ENCODE measurements at places on chromosomes 1 and 21.

DNA sequence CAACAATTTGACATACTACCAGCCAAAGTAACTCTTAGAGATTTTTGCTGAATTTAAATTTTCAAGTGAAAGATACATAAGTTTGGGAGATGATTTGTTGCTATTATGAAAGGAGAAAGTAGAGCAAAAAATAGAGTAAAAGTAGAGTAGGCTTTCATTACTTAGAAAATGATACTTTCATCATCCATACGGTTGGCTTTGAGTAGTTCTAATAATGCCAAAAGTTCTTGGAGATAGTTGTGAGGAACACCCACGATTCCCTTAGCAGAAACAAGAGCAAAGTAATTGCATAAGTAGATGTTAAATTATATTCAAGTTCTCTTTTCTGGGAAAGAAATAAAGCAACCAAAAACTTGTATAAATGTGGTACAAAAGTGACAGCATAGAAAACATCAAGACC lies 95.0 kb upstream of the VAV3 start:
- DNase-seq: no peak

- no peak for DNase-seq
Observed at GRCh38 chr21:39484711-39485276, 33.0 kb downstream of the SH3BGR start.

DNA sequence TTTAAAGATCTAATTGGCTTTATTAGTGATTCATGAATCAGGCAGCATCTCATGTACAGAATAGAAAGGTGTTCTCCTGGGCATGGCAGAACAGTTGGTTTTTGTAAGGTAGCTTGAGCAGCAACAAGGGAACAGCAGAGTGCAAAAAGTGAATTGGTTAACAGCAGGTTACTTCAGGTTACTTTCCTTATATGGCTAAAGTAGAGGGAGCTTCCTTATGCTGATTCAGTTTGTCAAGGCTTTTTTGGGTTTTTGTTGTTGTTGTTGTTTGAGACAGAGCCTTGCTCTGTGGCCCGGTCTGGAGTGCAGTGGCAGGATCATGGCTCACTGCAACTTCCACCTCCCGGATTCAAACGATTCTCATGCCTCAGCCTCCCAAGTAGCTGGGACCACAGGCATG lies 132.8 kb downstream of the CDC7 start:
- no peak for DNase-seq

GRCh38 chr1:206497774-206498173 lies 9.6 kb upstream of the RASSF5 start:
- DNase-seq: no peak

- no peak for DNase-seq
Observed at GRCh38 chr21:44533121-44533890, 6.7 kb downstream of the KRTAP10-1 start.

GRCh38 chr1:8625491-8625890 lies 191.9 kb downstream of the RERE start:
- DNase-seq: no peak

GRCh38 chr1:36845802-36846201 lies 188.5 kb downstream of the GRIK3 start:
- no peak for DNase-seq

Data from SHP77 treated with DMSO at 0.1 percent for 48 hours (cell line).